Renal cortical epithelial cell (primary cell): ENCODE measurements at places on chromosomes 1 and 21.
A peak's percentile ranks its signal among the peaks of the same experiment; 100 is the strongest.

DNA sequence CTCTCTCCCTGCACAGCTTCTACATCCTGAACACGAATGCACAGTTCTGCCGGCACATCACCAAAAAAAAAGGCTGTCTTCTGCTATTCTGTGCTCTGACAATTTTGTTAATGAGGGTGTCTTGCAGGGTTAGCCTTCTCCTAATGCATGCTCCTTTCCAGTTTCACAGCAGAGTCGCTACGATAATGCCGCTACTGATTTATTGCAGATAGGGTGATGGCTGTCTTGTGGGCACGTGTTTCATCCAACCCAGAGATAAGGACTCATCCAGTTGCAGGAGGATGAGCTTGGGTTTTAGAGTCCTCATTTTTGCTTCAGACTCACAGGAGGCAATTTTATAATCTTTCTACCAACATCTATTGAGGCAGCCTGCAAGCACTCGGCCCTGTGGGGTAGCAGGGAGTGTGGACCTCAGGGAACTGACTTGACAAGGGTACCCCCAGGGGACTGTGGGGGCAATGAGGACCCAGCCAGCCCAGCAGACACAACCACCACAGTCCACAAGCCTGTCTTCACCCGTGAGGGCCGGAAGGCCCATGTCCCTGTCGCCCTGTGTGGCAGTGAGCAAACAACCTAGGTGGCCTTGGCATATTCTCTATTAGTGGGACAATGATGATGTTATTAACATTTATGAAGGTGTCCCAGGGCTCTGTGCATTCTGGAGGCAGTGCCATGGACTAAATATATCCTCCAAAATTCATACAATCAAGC, 15.4 kb upstream of the UTS2 start:
- DNase-seq: no peak

DNA sequence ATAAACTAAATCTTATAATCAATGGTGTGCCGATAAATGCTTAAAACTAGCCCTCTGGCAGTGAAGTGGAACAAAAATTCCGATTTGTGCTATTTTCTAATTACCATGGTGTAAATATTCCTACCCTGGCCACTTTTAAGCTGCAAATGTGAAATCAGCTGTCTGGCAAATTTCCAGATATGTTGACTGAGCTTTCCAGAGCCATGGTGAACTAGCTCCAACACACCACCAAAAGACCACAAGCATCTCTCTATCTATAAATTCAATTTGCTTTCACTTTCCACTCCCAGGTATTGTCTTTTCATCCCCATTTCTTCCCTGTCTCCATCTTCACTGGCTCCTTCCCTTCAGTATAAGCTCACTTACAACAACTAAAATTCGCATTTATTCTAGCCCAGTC, 152.3 kb upstream of the RGS18 start:
- no peak for DNase-seq

GRCh38 chr1:234659538-234659937, 49.6 kb upstream of the IRF2BP2 start:
- DNase-seq: peak; percentile 83

GRCh38 chr1:178311164-178311563, 185.6 kb downstream of the CLEC20A start:
- no peak for DNase-seq

GRCh38 chr1:159970932-159971342, 16.9 kb upstream of the SLAMF9 start:
- DNase-seq: no peak

DNA sequence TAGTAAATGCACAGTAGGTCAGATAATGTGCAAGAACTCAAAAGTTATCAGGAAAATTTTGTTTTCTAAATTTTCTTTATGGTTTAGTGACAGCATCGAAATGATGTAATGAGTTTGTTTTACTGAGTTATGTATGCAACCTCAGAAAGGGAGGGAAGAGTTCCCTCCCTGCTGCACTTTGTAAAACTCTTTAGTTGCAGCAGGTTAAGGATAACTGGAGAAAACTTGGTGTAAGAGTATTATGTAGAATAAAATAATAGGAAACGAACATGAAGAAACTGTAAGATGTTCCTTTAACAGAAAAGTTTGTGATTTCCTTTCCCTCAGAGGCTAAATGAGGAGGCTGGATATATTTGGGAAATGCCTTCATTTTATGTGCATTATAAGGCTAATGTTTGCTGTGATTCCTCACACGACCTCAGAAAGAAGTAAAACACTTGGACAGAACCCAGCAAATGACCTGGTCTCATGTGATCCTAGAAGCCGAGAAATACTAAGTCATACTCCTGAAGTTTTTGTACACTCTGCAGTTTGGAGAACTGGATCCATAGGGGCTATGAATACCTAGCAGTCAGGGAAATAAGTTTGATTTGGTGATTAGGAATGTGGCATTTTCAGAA, 35.4 kb downstream of the ADGRL2 start:
- DNase-seq: peak; percentile 57

- DNase-seq: no peak
These were observed 48.3 kb downstream of the HUNK start for GRCh38 chr21:31921079-31921478.

DNA sequence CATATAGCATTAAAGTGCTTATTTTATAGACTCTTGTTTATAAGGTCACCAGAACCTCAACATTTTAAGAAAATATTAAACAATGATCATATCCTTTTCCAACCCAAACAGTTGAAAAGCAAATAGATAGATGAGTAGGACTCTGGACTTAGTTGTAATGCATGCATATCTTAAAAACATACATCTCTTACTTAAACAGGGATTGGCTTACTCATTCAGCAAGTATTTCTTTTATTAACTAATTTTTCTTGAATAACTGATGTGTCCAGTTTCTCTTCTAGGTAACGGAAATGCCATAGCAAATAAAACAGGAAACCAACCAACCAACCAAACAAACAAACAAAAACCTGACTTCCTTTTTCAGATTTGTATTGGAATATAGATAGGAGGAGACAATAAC, 70.9 kb upstream of the NBPF4 start:
- DNase-seq: no peak

DNA sequence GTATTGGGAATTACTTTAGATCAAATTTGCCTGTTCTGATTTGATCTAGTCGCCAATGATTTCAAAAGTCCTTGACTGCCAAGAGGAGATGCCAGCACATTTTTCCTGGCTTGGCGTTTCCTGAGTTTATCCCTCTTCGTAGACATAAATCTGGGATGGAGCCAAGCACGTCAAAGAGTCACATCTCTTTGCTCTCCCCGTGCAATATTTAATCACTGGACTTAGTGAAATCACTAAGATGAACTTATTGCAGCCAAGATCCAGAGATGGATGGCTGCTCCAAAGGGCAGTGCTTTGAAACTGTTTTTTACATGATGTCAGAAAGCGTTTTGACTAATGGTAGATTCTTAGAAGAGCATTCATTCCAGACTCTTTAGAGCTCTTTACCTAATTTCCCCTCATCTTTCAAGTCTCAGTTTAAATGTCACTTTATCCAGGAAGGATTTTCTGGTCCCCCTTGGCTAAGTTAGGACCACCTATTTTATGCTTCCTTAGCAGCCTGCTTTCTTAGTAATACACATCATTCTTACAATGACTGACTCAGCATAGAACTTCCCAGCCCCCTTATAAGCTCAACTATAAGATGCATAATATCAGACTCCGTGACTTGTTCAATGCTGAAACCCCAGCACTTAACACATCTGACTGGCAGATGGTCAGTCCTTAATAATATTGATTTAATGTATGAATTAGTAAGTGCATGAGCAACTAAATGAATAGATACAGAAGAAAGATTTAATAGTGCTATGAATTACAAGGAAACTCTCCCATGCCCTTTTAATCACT, 94.4 kb upstream of the GREM2 start:
- no peak for DNase-seq

GRCh38 chr1:28144203-28145135, 32.0 kb downstream of the PTAFR start:
- DNase-seq: peak; percentile 96

- no peak for DNase-seq
These were observed 22.9 kb downstream of the ATP2B4 start for GRCh38 chr1:203649551-203649998.
